Stimulated activated CD4-positive, alpha-beta T cell treated with anti-CD3 and anti-CD28 coated beads, Interleukin-15, amount 100 ng/mL, for 24 hours (primary cell): ENCODE measurements at places on chromosomes 2 and 18.

DNA sequence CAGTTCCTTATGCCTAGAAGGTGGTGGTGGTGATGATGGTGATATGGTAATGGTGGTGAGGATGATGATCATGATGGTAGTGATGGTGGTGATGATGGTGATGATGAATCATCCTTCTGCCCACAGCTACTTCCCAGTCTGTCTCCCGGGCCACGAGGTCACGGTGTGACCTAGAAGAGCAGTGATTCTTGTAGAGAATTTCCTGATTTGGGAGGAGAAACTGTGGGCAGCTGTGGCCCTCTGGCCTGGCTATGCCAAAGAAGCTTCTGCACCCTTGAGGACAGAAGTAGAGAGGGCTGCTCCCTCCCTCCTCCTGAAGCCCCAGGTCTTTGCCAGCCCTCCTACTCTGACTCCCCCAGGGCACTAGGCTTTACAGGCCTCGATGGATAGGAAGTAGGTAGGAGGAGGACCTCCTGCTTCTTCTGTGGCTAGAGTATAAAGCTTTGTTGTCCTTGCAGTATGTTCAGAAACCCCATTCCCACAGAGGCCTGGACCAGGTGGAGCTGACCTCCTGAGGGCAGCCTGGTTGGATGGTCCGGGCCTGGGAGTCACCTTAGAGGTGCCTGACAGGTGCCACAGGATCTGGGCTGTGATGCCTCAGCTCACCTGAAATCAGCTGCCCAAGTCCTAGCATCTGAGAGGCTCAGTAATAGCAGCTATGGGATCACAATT, 57.9 kb upstream of the EPAS1 start:
- DNase-seq: peak; percentile 45

GRCh38 chr2:180376066-180376465, 369.0 kb upstream of the CWC22 start:
- DNase-seq: no peak

DNA sequence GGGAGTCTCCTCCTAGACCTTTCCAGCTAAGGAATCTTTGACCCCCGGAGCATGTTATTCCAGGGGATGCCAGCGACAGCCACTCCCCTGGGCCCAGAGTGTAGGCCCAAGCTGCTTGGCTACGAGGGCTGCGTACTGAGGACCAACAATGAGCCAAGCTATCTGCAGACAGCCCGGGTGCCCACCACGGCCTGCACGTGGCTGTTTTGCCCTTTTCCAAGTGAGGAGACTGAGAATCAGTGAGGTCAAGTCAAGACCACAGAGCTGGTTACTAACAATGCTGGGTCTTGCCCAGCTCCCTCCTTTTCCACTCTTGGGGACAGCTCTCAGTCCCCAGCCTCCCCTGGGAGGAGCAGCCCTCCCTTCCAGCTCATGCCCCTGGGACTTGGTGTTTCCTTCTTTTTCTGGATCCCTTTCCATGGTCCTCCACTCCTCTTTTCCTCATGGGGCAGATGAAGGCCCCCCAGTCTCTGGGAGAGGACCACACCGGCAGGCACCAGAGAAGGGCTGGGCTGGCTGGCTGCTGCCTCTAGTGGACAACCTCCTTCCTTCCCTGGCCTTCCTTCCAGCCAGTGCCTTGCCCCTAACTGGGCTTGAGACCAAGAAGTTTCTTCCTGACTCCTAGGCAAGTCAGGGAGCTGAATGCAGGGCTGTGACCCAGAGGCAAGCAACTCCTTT, 550 bp upstream of the MALL start:
- no peak for DNase-seq

DNA sequence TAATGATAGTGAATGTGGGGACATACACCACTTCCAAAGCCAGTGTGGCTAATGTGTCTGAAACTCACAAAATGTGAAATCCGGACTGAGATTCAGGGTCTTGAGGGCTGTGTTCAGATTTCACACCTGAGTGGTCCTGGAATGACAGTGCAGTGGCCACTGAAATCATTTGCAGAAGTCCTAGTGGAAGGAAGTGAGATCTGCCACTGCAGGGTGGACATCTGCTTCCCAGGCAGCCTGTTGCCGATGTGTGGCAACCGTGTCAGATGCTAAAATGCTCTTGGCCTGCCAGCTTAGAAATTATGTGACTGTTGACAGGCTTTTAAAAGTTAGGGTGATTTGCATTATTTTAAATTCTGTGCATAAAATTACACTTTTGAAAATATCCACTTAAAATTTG, 77.8 kb upstream of the TMEM200C start:
- DNase-seq: no peak

- DNase-seq: no peak
Observed at GRCh38 chr18:2882201-2882600, 35.4 kb downstream of the EMILIN2 start.

- DNase-seq: no peak
Observed at GRCh38 chr2:16128746-16129610, 188.6 kb downstream of the MYCN start.

DNA sequence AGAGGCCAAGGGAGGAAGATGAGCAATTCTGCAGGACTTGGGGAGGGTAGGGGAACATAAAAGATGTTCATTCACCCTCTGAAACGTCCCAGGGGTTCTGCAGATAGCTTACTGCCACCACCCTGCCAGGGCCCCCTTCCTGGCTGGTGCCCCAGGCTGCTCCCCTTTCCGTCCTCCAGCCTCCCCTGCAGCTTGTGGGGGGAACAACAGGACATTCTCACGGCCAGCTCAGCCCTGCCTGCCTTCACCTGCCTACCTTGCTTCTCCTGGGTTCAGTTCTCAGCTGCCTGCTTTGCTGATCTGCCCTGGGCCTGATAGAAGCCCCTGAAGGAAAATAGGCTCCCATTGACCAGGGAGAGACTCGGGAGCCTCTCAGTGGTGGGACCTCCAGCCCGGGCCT, 251.1 kb downstream of the CELF4 start:
- DNase-seq: no peak

- DNase-seq: no peak
Observed at GRCh38 chr2:27796791-27797765, 25.6 kb downstream of the MRPL33 start.

DNA sequence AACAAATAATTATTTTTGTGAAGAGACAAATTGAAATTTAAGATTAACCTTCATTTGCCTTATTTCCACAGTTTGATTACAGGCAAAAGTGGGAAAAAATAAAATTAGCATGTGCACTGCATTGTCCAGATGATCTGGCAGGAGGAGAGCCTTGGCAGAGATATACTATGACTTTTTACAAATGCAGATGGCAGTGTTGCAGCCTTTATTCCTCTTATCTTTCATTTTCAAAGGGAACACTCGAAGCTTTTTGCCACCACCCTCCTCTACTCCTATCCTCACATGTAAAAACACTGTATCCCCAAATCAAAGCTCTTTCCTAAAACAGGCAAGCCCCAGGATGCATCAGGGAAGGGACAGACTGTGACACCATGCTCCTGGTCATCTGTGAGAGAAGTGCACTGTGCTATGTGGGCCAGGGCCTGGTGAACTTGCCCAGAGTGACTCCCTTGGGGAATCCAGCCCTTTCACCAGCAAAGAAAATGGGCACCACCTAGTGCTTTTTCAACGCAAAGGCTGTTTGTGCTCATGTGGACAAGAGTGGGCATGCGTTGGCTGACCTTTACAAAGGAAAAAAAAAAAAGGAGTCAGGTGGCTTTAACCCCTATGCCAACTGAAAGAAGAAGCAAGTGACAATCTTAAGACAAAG, 74.7 kb upstream of the ETAA1 start:
- DNase-seq: no peak

DNA sequence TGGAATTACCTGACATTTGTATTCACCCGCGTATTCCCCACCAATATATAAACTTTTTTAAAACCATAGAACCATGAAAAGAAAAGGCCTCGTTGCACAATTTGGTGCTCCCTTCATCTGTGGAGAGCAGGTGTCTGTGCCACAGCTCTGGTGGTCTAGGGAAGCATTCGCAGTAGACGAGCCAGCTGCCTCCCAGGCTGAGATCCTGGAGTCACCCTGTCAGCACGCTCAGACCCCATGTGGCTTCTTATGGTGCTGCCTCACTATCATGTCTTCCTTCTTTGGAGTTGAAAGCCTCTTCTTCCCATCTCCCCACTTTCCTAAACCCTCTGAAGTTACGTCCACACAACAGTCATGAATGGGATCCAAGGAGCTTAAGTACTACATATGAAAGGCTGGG, 38.4 kb upstream of the ACKR3 start:
- no peak for DNase-seq

GRCh38 chr2:136135921-136136906, 18.3 kb upstream of the CXCR4 start:
- DNase-seq: peak; percentile 56

GRCh38 chr2:119433636-119434327, 2.1 kb downstream of the TMEM37 start:
- DNase-seq: no peak

- DNase-seq: no peak
Observed at GRCh38 chr2:53475766-53476165, 291.8 kb upstream of the CHAC2 start.

- no peak for DNase-seq
Observed at GRCh38 chr2:21650569-21650968, 526.8 kb downstream of the TDRD15 start.

- DNase-seq: no peak
Observed at GRCh38 chr2:37969731-37970130, 44.6 kb downstream of the RMDN2 start.

DNA sequence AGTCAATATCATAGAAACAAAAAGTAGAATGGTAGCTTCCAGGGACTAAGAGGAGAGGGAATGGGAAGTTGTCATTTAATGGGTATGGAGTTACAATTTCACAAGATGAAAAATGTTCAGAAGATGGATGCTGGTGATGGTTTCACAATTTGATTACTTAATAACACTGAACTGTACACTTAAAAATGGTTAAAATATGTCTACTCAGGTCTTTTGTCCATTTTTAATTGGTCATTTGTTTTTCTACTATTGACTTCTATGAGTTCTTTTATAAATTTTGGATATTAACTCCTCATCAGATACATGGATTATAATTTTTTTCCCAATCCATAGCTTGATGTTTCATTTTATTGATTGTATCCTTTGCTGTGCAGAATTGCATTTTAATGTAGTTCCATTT, 275.5 kb downstream of the AKAIN1 start:
- no peak for DNase-seq

- DNase-seq: no peak
Observed at GRCh38 chr2:143205106-143205764, 76.0 kb downstream of the ARHGAP15 start.

- no peak for DNase-seq
Observed at GRCh38 chr2:234763002-234763873, 188.6 kb upstream of the SH3BP4 start.

- no peak for DNase-seq
Observed at GRCh38 chr2:109423556-109424359, 190.0 kb downstream of the SEPTIN10 start.

GRCh38 chr2:1969701-1970015, 225.3 kb upstream of the PXDN start:
- DNase-seq: no peak

GRCh38 chr18:40250236-40250635, 1704.8 kb upstream of the PIK3C3 start:
- no peak for DNase-seq

DNA sequence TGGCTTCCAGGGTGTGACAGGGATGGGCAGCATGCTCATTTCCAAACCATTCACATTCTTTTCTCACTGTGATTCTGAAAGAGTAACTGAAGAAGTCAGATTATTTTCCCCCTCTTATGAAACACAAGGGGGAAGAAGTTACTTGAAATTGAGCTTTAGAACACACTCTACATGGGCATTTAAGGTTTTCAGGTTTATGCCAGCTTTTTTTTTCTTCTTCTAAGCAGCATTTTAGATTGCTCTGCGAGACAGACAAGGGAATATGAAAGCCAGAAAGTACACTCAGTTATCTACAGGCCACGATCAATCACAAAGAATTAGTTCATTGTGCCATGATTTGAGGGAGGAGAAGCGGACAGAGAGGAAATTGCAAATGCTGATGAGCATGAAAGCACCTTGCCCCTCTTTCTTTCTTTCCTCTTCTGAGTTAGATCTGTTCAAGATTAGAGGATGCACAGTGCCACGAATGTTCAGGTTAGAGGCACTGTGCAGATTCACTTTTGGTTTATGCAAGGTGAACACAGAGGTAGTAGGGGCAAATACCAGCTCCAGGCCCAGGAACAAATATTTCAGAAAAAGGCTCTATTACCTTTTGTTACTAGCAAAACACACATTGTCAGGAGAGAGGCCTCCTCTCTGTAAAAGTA, 49.2 kb downstream of the CXCR4 start:
- DNase-seq: no peak

DNA sequence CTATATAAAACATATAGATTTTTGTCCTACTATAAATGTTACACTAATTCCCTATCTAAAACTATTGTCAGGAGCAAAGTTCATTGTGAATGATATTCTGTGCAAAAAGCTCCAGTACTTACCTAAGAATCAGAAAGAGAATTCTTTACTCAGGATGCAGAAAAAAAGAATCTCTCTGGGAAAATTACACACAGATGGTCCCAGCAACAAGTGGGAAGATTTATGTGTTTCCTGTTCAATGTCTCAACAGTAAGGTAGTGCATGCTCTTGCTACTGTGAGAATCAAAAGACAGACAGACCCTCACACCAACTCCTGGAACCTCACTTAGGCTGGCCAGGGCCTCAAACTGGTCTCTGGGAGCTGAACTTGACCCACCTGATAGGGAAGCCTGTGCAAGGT, 11.2 kb upstream of the NAPG start:
- no peak for DNase-seq

DNA sequence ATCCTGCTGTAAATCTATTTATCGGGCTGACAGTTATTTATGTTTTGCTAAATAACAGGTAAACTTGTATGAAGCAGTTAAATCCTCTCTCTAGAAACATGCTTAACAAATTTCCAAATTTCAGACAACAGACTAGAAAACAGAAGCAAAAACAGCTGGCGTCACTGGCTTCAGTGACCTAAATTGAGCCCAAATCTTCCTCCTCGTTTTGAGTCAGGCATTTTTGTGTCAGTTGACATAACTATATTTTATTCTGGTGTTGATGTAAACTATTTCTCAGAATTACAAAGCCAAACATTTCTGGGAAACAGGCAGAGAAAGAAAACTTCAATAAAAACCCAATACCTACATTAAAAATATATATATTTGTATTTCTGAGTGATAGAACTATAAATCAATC, 21.7 kb downstream of the RBMS1 start:
- DNase-seq: no peak
